Activated T-helper 1 cell treated with anti-CD3 and anti-CD28 coated beads, Interleukin-2, amount 50 U/mL, for 16 hours (primary cell): ENCODE measurements at places on chromosomes 16 and 17.

DNA sequence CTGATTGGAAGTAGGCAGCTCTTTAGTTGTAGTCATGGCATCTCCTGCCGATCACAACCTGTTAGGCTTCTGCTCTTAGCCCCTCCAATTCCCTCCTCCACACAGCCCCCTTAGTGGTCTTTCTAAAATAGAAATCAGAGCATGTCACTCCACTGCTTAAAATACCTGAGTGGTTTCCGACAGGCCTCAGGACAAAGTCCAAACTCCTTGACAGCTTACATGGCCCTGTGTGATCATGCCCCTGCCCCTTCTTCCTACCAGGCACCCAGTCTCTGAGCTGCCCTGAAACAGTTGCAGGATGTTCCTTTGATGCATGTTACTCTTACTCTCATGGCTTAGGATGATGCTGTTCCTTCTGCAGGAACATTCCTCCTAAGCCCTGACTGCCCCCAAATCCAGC lies 147.3 kb downstream of the AATF start:
- no peak for DNase-seq

DNA sequence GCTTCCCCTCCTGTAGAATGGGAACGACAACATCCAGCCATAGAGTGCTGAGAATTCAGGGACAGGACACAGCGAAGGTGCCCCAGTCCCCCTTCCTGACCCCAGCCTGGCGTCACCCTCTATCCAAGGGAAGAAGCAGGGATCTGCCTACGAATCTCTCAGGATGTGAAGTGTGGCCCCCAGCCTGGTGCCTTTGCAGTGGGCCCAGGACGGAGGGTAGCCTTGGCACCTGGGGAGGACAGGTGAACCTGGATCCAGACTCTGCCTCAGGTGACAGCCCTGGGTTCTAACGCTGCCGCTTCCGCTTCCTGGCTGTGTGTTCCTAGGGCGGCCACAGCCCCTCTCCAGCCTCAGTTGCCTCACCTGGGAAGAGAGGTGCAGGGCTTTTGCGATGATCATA lies 36.4 kb downstream of the JPH3 start:
- no peak for DNase-seq

GRCh38 chr17:74918906-74919305 lies 4.1 kb downstream of the USH1G start:
- no peak for DNase-seq

GRCh38 chr17:45170931-45171337 lies 9.3 kb downstream of the HEXIM2 start:
- no peak for DNase-seq
